Epithelial cell of proximal tubule (primary cell): ENCODE measurements at places on chromosomes 12 and 14. TPM values are rescaled to one million over a fixed set of nuclear protein-coding genes. Genes with fewer than 3 reads are reported as not detected.

DNA sequence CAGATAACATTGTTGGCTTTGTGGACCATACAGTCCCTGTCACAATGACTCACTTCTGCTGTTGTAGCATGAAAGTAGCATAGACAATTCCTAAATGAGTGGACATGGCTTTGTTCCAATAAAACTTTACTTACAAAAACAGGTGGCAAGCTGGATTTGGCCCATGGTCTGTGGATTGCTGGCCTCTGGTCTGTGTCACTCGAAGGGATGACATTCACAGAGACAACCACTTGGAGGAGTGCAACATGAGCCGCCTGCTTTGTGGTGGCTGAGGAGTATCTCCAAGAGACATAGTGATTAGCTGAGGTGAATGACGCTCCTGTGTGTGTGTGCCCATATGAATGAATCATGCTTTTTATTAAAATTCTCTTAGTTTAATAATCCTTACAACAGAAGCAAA, 81.3 kb upstream of the NRXN3 start:
- no peak for DNase-seq

GRCh38 chr12:47729233-47729632, 3.9 kb upstream of the ENDOU start:
- DNase-seq, result no peak

DNA sequence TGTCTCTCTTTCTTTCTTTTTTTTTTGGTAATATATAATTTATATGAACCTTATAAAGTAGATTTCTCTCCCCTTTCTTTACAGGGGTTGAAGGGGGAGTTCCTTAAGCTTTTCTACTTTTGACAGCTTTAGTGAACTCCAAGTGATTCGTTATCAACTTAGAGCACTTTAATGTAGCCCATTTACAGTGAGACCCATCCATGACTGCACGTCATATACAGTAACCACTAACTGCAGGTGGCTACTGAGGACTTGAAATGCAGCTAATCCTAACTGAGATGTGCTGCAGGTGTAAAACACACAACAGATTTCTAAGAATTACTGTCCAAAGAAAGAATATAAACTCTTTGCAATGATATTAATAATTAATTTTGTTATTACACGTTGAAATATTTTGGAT, 582 bp downstream of the LRRIQ1 start:
- DNase-seq, result no peak

ETFBKMT gene
- total RNA-seq, result 0.29 and 0.63 TPM in 2 replicates

GRCh38 chr12:31393004-31393550, 67.1 kb upstream of the SINHCAF start:
- no peak for DNase-seq

ISCU gene
- 87.5 and 128 TPM in 2 replicates for total RNA-seq

PTCSC3 gene
- total RNA-seq, result not detected in 2 replicates
